Karpas-422 (cell line): ENCODE measurements at places on chromosomes 11 and 22. TPM values are rescaled to one million over a fixed set of nuclear protein-coding genes. Genes with fewer than 3 reads are reported as not detected.

GRCh38 chr11:120494595-120494994 is 17.0 kb upstream of the GRIK4 start:
- no peaks in the 10 kb centered on the region for H3K27me3 ChIP-seq
- H3K36me3 ChIP-seq, result no peaks in the 10 kb centered on the region
- H3K4me1 ChIP-seq, result peaks cover 3% of the 10 kb centered on the region; the same call in 1 of the 2 replicates
- H3K4me3 ChIP-seq, result no peak overlapping the region
- DNase-seq, result no peak
- no peak overlapping the region for H3K27ac ChIP-seq

Gene POTEH
- total RNA-seq, result not detected in 2 replicates

GRCh38 chr22:38246046-38246658 is 26.7 kb downstream of the TMEM184B start:
- H3K27ac ChIP-seq, result peak overlapping the region; percentile 69
- H3K27me3 ChIP-seq, result no peaks in the 10 kb centered on the region
- H3K4me1 ChIP-seq, result peaks cover 44% of the 10 kb centered on the region
- no peak overlapping the region for H3K4me3 ChIP-seq

DNA sequence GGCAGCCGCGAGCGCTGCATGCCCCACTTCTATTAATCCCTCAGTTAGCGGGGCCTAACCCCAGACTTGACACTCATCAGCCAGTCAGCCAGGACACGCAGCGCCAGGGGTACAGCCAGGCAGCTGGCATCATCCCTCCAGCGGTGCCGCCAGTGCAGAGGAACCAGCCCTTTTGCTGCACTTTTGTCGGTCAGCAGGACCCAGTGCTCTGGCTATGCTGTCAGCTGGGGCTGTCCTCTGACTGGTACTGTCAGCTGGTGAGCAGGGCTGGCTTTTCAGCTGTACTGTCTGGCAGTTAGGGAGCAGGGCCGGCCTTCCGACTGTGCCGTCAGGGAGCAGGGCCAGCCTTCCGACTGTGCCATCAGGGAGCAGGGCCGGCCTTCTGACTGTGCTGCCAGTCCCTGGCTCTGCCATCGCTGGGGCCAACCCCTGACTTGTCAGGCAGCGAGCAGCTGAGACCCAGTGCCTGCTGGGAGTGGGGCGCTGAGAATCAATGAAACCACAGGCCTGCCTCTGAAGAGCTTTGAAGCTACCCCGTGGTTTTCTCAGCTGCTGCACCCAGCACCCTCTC is 115.4 kb downstream of the KIAA1671 start:
- H3K27me3 ChIP-seq, result no peaks in the 10 kb centered on the region
- H3K4me1 ChIP-seq, result no peaks in the 10 kb centered on the region
- DNase-seq, result no peak
- no peak overlapping the region for H3K27ac ChIP-seq
- no peak overlapping the region for H3K4me3 ChIP-seq
- no peaks in the 10 kb centered on the region for H3K36me3 ChIP-seq

Gene TCIRG1
- 47.7 and 82.3 TPM in 2 replicates for total RNA-seq

- no peak for DNase-seq
- no peaks in the 10 kb centered on the region for H3K36me3 ChIP-seq
- no peak overlapping the region for H3K4me3 ChIP-seq
Observed at GRCh38 chr11:8608652-8609051, 14.6 kb upstream of the STK33 start.

Gene CRYBB1
- 0.22 and 2.2 TPM in 2 replicates for total RNA-seq

DNA sequence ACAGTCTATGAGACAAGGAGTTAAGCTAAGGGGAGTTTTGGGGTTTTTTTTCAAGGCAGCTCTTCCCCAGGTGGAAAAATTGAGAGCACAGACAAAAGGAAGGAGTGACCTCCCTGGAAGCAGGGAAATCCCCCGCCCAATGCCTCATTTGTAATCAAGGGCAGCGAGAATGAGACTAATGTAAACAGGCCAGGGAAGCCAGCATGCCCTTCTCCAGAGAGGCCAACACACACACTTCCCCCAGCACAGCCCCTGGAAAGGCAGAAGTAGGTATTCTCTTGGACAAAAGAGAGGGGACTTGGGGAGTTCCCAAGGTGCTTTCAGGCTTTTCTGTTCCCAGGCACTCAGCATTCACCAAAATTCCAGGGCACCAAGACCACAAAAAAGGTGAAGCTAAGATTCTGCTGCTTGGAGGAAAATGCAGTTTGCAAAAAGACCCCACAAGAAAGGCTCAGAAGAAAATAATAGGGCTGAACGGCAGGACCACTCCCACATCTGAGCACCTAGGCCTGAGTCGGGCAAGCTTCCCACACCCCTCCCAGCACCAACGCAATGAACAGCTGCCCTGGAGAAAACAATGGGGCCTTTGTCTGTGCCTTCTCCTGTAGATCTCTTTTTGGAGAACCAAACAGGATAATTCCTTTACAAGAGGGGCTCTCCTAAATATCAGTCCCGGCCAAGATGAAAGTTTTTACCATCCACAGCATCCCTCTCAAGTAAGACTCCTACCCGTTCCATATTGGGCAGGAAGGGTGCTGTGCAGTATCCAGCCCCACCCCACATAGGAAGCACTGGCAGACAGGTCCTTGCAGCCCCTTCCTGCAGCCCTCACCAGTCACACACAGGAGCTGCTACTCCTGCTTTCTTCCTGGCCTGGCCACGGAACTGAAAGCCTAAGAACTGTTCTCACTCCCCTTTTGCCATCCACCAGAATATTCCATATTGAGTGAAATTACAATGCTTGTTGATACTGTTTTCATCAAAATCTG is 70.7 kb upstream of the AKIP1 start:
- H3K27me3 ChIP-seq, result no peaks in the 10 kb centered on the region
- no peaks in the 10 kb centered on the region for H3K4me1 ChIP-seq
- H3K36me3 ChIP-seq, result no peaks in the 10 kb centered on the region
- H3K27ac ChIP-seq, result no peak overlapping the region
- no peak overlapping the region for H3K4me3 ChIP-seq

Gene TRIM34
- total RNA-seq, result 11.4 and 19.7 TPM in 2 replicates

- no peak overlapping the region for H3K4me3 ChIP-seq
- no peak overlapping the region for H3K27ac ChIP-seq
- H3K36me3 ChIP-seq, result no peaks in the 10 kb centered on the region
- H3K4me1 ChIP-seq, result peaks cover 4% of the 10 kb centered on the region; the same call in 1 of the 2 replicates
Observed at GRCh38 chr11:95367726-95368125, 136.7 kb upstream of the SESN3 start.

Gene KCNE3
- total RNA-seq, result 0.11 TPM in 1 of 2 replicates, not detected in the other

- H3K4me3 ChIP-seq, result no peak overlapping the region
- H3K4me1 ChIP-seq, result no peaks in the 10 kb centered on the region
- DNase-seq, result no peak
- H3K27ac ChIP-seq, result no peak overlapping the region
- no peaks in the 10 kb centered on the region for H3K36me3 ChIP-seq
Observed at GRCh38 chr11:132447761-132448160, 1077.3 kb downstream of the NTM start.

- DNase-seq, result peak; percentile 59
- no peak overlapping the region for H3K4me3 ChIP-seq
- no peaks in the 10 kb centered on the region for H3K27me3 ChIP-seq
Observed at GRCh38 chr11:25734591-25735211, 597.2 kb upstream of the ANO3 start.

DNA sequence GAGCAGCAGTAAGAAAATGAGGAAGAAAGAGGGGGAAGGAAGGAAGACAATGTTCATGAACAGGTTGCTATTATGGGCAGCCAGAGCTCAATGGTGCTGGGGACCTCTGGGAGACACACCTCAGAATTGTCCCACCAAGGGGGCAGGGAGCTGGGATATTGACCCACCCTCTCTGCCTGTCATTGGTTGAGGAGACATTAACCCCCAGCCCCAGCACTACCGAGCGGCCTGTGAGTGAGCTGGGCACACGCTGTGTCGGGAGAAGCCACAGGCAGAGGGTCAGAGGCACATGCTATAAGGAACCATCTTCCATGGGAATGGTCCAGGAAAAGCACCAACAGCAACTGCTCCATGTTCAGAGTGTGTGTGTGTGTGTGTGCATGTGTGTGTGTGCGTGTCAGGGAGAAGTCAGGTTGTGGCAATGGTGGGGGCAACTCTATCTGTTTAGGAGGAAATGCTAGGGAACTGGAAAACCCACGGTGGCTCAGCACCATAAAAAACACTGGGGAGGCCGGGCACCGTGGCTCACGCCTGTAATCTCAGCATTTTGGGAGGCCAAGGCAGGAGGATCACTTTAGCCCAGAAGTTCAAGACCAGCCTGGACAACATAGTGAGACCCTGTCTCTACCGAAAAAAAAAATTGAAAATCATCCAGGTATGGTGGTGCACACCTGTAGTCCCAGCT is 49.2 kb downstream of the CD6 start:
- no peaks in the 10 kb centered on the region for H3K36me3 ChIP-seq
- no peaks in the 10 kb centered on the region for H3K4me1 ChIP-seq
- no peak overlapping the region for H3K4me3 ChIP-seq
- H3K27ac ChIP-seq, result no peak overlapping the region
- H3K27me3 ChIP-seq, result no peaks in the 10 kb centered on the region
- DNase-seq, result no peak

DNA sequence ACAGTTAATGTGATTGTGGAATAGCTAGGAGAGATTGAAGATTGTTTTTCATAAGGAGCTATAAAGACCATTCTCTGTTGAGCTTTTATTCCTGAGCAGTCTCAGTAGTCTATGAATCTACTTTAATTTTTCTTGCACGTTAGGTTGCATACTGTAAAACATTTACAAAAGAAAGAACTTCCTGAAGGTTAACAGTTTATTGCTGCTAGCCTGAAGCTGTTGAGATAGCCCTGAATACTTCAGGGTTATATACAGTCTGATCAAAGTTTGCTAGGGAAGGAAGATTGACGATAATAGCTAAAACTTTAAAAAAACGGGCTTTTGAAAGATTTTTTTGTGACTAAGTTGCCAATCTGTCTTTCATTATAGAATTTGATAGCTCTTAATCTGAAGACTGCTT is 64.8 kb downstream of the PPP6R3 start:
- no peak overlapping the region for H3K4me3 ChIP-seq
- no peak for DNase-seq
- no peak overlapping the region for H3K27ac ChIP-seq

Gene CAPN1
- 96.5 and 115 TPM in 2 replicates for total RNA-seq

GRCh38 chr11:7252683-7253213 is 1.0 kb downstream of the SYT9 start:
- no peaks in the 10 kb centered on the region for H3K36me3 ChIP-seq
- H3K27ac ChIP-seq, result no peak overlapping the region
- no peaks in the 10 kb centered on the region for H3K27me3 ChIP-seq
- H3K4me3 ChIP-seq, result no peak overlapping the region
- no peaks in the 10 kb centered on the region for H3K4me1 ChIP-seq

Gene LMO2
- 0.34 and 0.47 TPM in 2 replicates for total RNA-seq

DNA sequence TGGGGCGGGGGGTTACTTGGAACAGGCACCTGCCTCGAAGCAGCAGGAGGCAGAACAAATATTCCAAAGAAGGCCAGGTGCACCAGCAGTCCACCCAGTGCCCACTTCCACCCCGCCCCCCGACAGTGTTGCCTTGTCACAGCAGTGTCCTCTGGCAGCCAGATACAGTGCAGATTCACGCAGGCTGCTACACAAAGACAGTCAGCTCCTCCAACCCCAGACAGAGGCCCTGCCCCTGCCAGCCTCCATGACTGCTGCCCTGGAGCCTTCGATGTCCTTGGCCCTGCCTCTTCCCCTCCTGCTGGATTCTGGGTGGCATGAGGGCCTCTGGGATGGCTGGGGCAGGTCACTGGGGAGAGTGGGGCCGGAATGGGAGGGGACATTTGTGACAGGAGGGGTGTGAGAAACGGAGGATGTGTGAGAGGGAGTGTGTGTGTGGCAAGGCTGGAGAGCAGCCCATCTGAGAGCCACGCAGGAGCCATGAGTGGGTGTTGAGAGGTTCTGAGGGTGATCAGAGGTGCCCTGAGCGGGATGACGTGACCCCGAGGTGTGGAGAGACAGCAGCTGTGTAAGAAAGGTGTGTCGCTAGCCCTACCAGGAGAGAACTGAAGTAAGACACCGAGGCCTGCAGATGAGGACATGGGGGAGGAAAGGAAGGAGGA is 173.7 kb downstream of the CEP164 start:
- no peak overlapping the region for H3K27ac ChIP-seq
- no peaks in the 10 kb centered on the region for H3K36me3 ChIP-seq
- DNase-seq, result no peak

GRCh38 chr11:111370902-111371578 is 8.0 kb downstream of the POU2AF1 start:
- H3K36me3 ChIP-seq, result peaks cover 96% of the 10 kb centered on the region
- H3K4me1 ChIP-seq, result peaks cover 98% of the 10 kb centered on the region
- DNase-seq, result peak; percentile 65
- H3K27ac ChIP-seq, result peak overlapping the region; percentile 44
- H3K4me3 ChIP-seq, result no peak overlapping the region

DNA sequence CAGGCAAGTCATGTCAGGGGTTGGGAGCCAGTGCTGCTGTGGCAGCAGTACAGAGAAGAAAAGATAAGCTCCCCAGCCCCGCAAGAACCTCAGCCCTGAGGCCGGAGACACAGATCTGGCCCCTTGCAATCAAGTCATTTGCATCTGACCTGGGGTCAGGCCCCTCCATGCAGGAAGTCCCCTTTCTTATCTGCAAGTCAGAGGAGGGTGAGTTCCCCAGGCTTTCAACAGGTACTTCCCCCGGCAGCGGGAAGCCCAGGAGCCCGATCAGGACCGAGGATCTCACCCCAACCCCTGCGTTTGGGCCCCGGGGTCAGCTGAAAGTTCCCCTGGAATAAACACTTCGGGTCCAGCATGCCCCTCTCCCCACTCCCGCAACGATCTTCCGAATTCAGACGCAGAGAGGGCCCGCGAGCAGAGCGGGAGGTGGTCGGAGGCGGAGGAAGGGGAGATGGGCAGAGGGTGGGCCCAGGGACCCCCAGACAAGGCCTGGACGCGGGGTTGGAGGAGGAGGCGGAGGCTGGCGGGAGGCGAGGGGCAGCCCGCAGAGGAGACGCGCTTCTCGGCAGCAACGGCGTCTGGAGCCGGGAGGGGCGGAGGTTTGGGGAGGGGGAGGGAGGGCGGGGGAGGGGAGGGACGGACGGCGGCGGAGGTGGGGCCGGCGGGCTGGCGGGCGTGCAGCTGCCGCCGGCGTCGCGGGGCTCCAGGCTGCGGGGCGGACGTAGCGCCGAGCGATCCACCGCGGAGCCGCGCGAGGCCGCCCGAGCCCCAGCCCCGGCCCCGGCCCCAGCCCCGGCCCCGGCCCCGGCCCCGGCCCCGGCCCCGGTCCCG is at the start of gene TSPAN18:
TSS of gene TSPAN18 (plus strand) at position 680 of the 831 bp plus-strand sequence. CDS start 179,455 bp downstream, outside the sequence.
- peak; percentile 59 for DNase-seq
- no peak within 1 kb of the TSS for H3K27ac ChIP-seq
- H3K4me1 ChIP-seq, result peaks cover 21% of the 10 kb centered on the region
- H3K36me3 ChIP-seq, result no peaks in the 10 kb centered on the region
- H3K4me3 ChIP-seq, result peak within 1 kb of the TSS; percentile 50; the same call in 1 of the 2 replicates

DNA sequence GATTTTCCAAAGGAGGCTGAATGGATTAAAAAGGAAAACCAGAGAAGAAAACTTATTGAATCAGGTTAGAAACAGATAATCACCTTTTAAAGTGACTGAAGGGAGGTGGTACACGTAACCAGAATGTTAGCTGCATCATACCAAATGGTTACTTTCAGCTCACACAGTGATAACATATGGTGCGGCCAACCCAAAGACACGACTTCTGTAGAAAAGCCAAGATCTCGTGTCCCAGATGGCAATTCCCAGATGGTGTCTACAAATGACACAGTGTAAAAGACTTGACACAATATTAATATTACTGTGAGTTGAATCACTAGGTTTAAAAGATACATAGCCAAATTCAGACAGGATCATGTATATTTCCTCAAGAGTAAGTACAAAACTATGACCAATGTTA is 5.2 kb downstream of the PPP2R1B start:
- H3K4me1 ChIP-seq, result peaks cover 15% of the 10 kb centered on the region
- H3K36me3 ChIP-seq, result peaks cover 81% of the 10 kb centered on the region
- H3K27me3 ChIP-seq, result no peaks in the 10 kb centered on the region

GRCh38 chr11:65982824-65983588 is 19.0 kb downstream of the EIF1AD start:
- no peaks in the 10 kb centered on the region for H3K4me1 ChIP-seq
- H3K27me3 ChIP-seq, result no peaks in the 10 kb centered on the region
- no peaks in the 10 kb centered on the region for H3K36me3 ChIP-seq
- no peak overlapping the region for H3K27ac ChIP-seq

Gene E2F8
- 4.1 and 8.4 TPM in 2 replicates for total RNA-seq
